ENCODE measurements at places on chromosomes 1 and 21. TPM values are rescaled to one million over a fixed set of nuclear protein-coding genes. Genes with fewer than 3 reads are reported as not detected.

DNA sequence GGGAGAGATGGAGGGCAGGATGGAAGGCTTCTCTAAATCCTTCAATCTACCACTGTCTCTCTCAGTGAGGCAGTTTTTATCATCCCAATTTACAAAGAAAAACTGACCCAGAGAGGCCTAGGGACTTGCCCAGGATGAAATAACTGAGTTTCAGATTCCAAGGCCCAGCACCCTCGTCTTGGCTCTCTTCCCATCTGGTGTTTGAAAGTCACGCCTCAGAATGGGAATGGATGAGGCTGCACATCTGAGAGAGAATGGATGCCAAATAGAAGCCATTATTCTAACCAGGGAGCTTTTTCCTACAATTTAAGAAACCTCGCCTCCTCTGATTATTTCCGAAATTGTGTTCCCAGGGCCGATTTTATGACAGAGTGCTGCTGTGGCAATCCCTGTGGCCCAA lies 10.6 kb upstream of the KCNN3 start:
- no peak overlapping the region for H3K4me3 ChIP-seq
- H3K4me1 ChIP-seq, result peaks cover 6% of the 10 kb centered on the region
- no peaks in the 10 kb centered on the region for H3K27me3 ChIP-seq
- no peak overlapping the region for H3K27ac ChIP-seq
- DNase-seq, result no peak

DNA sequence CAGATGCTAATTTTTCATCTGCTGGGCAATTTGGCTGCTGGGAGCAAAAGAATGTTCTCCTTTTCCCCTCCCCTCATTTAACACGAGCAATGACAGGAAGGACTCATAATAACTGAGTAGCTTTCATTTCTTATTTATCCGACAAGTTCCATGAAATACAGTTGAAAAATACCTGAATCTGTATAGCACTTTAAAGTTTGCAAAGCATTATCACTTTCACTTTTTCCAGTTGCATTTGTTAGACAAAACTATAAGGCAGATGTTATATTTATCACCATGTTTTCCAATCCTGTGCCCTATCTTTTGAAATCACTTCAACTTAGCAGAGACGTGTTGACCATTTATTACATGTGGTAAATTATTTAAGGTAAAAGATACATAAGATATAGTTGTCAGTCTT lies 350.6 kb upstream of the SGIP1 start:
- H3K27me3 ChIP-seq, result peaks cover 1% of the 10 kb centered on the region
- peaks cover 29% of the 10 kb centered on the region for H3K4me1 ChIP-seq
- peak overlapping the region; percentile 52 for H3K4me3 ChIP-seq

LAMC2 gene
- 0.07 TPM for total RNA-seq

- no peak for DNase-seq
- H3K4me1 ChIP-seq, result no peaks in the 10 kb centered on the region
- H3K4me3 ChIP-seq, result no peak overlapping the region
- no peaks in the 10 kb centered on the region for H3K36me3 ChIP-seq
- peaks cover 7% of the 10 kb centered on the region for H3K27me3 ChIP-seq
Observed at GRCh38 chr1:94672934-94673333, 131.4 kb upstream of the F3 start.

DNA sequence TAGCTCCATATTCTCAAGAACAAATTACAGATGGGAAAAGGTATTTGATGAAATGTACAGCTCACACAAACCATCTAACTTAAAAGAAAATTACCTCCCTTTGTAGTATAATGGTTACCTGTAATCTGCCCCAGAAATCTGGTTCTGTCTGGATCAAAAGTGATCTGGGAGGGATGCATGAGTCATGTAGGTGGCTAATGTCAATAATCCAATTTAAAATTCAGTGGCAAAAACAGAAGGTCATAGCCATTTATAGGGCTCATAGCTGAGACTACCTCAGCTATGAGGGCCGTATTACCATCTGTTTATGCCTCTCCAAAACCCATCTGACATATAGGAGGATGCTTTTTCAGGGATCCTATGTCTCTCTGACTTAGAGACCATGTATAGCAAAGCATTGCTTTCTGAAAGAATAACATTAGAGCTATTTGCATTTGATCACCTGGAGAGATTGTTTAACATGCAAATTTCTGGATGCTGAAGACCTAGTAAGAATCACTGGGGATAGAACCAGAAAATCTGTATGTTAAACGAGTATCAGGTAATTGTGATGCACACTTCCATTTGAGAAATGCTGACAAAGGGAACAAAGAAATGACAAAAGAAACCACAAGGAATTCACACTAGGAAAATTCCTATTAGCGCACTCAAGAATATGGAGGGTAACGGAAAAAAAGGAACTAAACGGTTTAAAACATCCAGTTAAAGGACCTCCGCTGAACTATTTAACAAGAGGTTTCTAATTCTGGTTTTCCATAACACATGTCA lies 17.6 kb downstream of the PAXBP1 start:
- peaks cover 70% of the 10 kb centered on the region for H3K36me3 ChIP-seq
- H3K27ac ChIP-seq, result no peak overlapping the region
- H3K4me3 ChIP-seq, result no peak overlapping the region
- H3K4me1 ChIP-seq, result peaks cover 20% of the 10 kb centered on the region
- H3K27me3 ChIP-seq, result no peaks in the 10 kb centered on the region

DNA sequence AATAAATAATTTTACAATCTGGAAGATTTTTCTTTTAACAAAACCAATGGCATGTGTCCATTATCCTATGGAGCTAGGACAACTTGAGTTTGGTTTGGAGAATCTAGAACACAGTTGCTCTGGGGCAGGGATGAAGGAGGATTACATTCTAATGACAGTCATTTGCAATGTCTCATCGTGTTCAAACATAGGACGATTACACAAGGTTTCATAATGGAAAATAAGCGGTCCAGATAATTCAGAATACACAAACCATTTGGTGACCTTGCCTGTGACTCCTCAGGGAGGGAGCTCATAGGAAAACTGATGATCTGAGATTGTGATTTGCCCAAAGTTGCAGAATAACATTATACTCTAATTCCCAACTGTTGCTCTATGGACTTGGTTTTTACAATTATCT lies 27.6 kb upstream of the RGL1 start:
- no peak overlapping the region for H3K27ac ChIP-seq
- no peak overlapping the region for H3K4me3 ChIP-seq
- DNase-seq, result no peak
- H3K36me3 ChIP-seq, result no peaks in the 10 kb centered on the region
- no peaks in the 10 kb centered on the region for H3K4me1 ChIP-seq

- no peaks in the 10 kb centered on the region for H3K36me3 ChIP-seq
- DNase-seq, result no peak
- no peak overlapping the region for H3K4me3 ChIP-seq
- no peak overlapping the region for H3K27ac ChIP-seq
- no peaks in the 10 kb centered on the region for H3K27me3 ChIP-seq
Observed at GRCh38 chr1:195335541-195335940, 1272.7 kb downstream of the KCNT2 start.

- DNase-seq, result peak; percentile 14
- no peak overlapping the region for H3K27ac ChIP-seq
- no peaks in the 10 kb centered on the region for H3K4me1 ChIP-seq
- H3K4me3 ChIP-seq, result no peak overlapping the region
Observed at GRCh38 chr1:152983234-152983633, 647 bp upstream of the SPRR1A start.

DNA sequence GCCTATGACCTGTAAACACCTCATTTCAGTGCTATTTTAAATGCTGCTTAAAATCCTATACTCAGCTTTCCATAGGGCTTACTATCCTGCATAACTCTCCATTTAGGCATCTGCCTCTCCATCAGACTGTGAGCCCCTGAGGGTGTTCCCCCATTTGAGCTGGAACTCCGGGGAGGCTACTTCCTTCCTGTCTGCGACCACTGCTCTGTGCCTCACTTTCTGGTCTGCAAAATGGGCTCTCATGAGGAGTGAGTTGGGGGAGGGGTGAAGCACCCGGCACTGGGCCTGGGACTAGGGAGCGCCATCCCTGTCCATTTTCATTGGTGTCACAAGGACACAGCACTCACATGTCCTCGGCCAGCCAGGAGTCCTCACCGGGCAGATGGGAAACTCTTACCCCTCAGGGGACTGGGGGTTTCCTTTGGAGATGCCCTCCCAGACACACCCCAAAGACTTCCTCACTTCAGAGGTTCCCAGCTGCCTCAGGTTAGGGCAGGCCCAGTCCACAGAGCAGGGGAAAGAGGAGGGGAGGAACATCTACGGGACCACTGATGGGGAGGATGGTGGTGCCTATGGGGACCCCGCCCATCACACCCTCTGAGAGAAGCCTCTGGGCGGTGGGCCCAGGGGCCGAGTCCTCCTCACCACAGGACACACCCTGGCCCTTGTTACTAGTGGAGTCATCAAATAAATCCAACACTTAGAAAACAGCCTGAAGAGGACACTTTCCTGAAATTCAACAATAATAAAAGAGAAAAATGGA lies 134.9 kb downstream of the MATN1 start:
- H3K4me3 ChIP-seq, result no peak overlapping the region
- peak; percentile 39 for DNase-seq
- no peak overlapping the region for H3K27ac ChIP-seq
- H3K27me3 ChIP-seq, result peaks cover 30% of the 10 kb centered on the region
- no peaks in the 10 kb centered on the region for H3K4me1 ChIP-seq

TRAF3IP3 gene
- total RNA-seq, result 392 TPM

DNA sequence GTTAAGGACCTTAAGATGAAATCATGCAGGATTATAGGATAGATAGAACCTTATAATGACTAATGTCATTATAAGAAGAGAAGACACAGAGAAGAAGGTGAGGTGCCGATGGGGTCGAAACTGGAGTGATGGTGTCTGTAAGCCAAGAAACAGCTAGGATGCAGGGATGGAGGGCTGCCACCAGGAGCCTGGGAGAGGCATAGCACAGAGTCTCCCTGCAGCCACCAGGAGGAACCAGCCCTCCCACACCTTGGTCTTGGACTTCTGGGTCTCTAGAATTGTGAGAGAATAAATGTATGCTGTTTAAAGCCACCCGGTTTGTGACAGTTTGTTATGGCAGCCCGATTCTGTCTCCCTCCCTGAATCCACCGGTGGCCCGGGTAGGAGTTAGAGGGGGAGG lies 337.2 kb upstream of the AJAP1 start:
- H3K36me3 ChIP-seq, result no peaks in the 10 kb centered on the region
- H3K4me3 ChIP-seq, result no peak overlapping the region
- DNase-seq, result no peak
- no peaks in the 10 kb centered on the region for H3K27me3 ChIP-seq
- H3K4me1 ChIP-seq, result no peaks in the 10 kb centered on the region

DNA sequence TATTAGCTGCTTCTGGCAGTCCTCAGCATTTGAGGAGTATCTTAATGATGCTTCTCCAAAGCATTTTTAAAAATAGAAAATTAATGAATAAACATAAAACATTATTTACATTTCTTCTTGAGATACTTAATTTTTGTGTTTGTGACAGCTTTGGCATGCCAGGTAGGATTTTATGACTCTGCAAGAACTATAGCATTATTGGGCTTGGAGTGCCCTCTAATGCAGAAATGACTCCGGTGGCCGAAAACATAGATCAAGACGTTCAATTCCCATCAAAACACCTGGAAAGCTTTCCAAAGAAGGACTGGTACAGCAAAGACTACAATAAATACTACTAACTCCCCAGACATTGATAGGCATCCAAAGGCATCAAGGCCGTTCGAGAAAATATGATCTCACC lies 366.4 kb upstream of the CXADR start:
- H3K27ac ChIP-seq, result no peak overlapping the region
- DNase-seq, result no peak
- H3K36me3 ChIP-seq, result no peaks in the 10 kb centered on the region
- H3K4me1 ChIP-seq, result no peaks in the 10 kb centered on the region

GRCh38 chr1:225915538-225915991 lies 8.5 kb downstream of the PYCR2 start:
- peaks cover 30% of the 10 kb centered on the region for H3K36me3 ChIP-seq
- no peak for DNase-seq
- no peak overlapping the region for H3K27ac ChIP-seq
- peaks cover 17% of the 10 kb centered on the region for H3K4me1 ChIP-seq

DNA sequence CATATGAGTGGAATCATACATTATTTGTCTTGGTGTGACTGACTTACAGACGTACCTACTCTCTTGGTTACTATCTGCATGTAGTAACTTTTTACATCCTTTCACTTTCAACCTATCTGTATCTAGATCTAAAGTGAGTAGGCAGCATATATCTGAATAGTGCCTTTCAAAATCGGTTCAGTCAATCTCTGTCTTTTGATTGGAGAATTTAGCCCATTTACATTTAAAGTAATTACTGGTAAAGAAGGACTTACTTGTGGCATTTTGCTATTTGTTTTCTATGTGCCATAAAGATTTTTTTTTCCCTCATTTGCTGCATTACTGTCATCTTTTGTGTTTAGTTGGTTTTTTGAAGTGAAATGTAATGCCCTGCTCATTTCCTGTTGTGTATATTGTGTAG lies 14.2 kb downstream of the UTS2 start:
- H3K27me3 ChIP-seq, result no peaks in the 10 kb centered on the region
- peaks cover 36% of the 10 kb centered on the region for H3K36me3 ChIP-seq
- no peak overlapping the region for H3K27ac ChIP-seq
- H3K4me3 ChIP-seq, result no peak overlapping the region

DNA sequence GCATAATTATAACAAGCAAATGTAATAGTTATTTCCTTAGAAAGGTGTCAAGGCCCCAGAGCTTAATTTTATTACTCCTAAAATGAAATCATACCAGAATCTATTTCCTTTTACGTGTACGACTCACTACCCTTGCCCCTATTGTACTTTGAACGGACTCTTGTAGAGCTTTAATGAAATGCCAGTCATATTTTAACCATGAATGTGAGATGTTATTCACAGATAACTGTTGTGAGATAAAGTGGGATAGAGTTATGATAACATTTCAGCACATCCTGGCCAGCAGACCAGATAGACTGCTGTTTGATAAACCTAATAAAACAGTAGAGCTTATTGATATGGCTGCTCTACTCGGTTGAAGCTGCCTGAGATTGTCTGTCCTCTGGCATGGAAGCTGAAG lies 500.8 kb upstream of the PBX1 start:
- no peak overlapping the region for H3K4me3 ChIP-seq
- no peaks in the 10 kb centered on the region for H3K36me3 ChIP-seq
- no peak for DNase-seq
- H3K4me1 ChIP-seq, result no peaks in the 10 kb centered on the region
- H3K27me3 ChIP-seq, result no peaks in the 10 kb centered on the region
- no peak overlapping the region for H3K27ac ChIP-seq

DNA sequence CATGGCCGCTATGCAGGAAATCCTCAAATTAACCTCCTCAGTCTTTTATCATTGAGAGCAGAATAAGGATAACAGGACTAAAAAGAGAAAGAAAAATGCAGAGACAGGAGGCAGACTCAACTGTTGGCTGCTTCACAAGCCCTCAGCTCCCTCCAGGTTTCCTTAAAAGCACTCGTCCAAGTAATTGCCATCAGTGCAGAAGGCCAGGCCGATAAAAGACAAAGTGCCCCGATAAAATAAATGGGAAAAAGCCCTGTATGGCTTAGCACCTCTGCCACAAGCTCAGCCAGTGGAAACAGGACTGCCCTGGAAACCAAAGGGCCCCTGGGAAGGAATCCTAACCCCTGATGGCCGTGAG lies 8.1 kb downstream of the S100A6 start:
- H3K27me3 ChIP-seq, result no peaks in the 10 kb centered on the region
- H3K4me3 ChIP-seq, result no peak overlapping the region
- peaks cover 4% of the 10 kb centered on the region for H3K36me3 ChIP-seq
- H3K4me1 ChIP-seq, result peaks cover 22% of the 10 kb centered on the region
- no peak for DNase-seq

ATF3 gene
- 29.5 TPM for total RNA-seq

C8B gene
- not detected for total RNA-seq

Data from activated CD4-positive, alpha-beta T cell treated with anti-CD3 and anti-CD28 coated beads, Interleukin-2, amount 10 ng/mL, durations not matched to agents 24 days and 14 days (primary cell).